ENCODE measurements at places on chromosomes 16 and 17.

DNA sequence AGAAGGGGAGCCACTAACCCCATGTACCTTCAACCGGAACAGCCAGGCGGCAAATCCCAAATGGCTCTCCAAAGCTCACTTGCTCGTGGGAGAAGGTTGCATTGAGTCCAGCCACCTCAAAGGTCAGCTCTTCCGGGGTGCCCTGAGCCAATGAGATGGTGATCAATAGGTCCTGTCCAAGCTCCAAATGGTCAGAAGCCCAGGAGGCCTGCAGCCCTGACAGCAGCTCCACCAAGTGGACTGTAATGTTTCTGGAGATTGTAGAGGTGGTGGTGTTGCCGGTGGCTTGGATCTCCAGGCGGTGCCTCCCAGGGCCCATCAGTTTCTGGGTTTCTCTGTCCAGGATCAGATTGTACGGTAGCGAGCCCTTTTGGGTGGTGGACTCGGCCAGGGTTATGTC is 39.9 kb upstream of the BCO1 start:
- no peak for DNase-seq

- DNase-seq, result no peak
These were observed 10.3 kb downstream of the CCL18 start for GRCh38 chr17:36074365-36074764.

- DNase-seq, result no peak
These were observed 25.6 kb downstream of the MRM3 start for GRCh38 chr17:807523-808294.

GRCh38 chr16:67190041-67190440 is at the start of gene EXOC3L1:
Gene EXOC3L1 (minus strand): TSS chr16:67190136. CDS start chr16:67189676, 460 bp downstream.
- no peak for DNase-seq

DNA sequence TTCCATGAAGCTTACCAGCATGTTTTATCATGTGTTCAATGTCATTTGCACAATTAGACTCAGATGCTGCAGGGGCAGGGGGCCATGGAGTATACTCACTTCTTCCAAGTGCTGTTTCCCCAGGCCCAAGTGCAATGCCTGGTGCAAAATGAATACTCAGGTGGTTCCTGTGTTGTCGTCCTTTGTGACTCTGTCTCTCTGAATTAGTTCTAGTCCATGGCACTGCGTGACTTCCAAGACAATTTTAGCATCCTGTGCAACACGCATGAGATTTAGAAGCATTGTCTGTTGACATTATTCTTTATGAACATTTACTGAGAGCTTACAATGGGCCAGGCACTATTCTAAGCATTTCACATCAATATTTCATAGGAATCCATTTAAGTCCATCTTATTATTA is 769.7 kb upstream of the RBFOX1 start:
- no peak for DNase-seq

- DNase-seq, result no peak
These were observed 16.1 kb upstream of the NUP93 start for GRCh38 chr16:56713794-56714193.

DNA sequence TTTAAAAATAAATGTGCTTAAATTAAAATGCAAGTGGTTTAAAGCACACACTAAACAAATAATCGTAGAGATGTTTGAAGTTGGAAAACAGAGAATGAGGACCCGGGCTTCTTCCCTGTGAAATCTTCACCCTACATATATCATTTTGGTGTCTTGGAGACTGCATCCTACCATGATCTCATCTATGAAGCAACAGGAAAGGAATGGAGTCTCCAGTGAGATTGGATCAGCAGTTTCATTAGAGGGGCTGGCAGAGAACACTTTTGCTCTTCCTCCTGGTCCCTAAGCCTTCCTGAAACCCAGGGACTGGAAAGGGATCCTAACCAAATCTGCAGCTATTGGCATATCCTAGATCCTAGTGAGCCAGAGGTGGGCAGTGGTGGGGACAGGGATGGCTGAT is 85.0 kb downstream of the GRIN2A start:
- DNase-seq, result no peak

DNA sequence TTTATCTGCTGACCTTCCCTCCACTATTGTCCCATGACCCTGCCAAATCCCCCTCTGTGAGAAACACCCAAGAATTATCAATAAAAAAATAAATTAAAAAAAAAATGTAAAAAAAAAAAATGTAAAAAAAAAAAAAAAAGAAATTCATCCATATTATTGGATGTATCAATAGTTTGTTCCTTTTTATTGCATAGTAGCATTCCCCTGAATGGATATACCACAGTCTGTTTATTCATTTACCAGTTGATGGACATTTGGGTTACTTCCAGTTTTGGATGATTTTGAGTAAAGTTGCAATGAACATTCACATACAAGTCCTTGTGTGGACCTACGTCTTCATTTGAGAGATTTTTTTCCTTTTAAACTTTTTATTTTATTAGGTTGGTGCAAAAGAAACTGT is 94.0 kb downstream of the PITPNC1 start:
- DNase-seq, result no peak

- DNase-seq, result no peak
These were observed 29.0 kb upstream of the CLEC18B start for GRCh38 chr16:74450236-74450635.

- DNase-seq, result peak; percentile 56
These were observed 24.6 kb downstream of the TBCD start for GRCh38 chr17:82776454-82776853.

GRCh38 chr17:10116267-10116666 is 82.1 kb downstream of the GAS7 start:
- no peak for DNase-seq

GRCh38 chr17:75459246-75459589 is 2.8 kb downstream of the TMEM94 start:
- DNase-seq, result no peak

DNA sequence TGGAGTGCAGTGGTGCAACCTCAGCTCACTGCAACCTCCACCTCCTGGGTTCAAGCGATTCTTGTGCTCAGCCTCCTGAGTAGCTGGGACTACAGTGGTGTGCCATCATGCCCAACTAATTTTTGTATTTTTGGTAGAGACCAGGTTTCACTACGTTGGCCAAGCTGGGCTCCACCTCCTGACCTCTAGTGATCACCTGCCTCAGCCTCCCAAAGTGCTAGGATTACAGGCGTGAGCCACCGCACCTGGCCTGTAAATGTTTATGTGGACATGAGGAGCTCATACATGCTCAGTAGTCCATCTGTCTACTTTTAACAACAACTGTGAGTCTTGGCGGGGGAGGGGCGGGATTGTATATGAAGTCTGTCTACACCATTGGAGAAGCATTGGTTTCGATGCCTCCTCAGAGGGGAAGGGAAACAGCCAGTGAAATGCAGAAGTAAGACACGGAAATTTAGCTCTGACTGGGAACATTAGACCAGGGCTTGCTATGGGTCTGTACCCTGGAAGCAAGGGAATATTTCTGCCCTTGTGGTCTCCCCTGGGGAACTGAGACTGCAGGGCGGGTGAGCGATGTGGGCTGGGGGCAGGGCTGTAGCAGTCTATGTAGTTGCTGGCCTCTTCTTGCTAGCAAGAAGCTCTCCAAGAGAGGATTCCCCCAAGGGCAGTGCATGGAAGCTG is 9.3 kb downstream of the NUBP1 start:
- peak; percentile 86 for DNase-seq

DNA sequence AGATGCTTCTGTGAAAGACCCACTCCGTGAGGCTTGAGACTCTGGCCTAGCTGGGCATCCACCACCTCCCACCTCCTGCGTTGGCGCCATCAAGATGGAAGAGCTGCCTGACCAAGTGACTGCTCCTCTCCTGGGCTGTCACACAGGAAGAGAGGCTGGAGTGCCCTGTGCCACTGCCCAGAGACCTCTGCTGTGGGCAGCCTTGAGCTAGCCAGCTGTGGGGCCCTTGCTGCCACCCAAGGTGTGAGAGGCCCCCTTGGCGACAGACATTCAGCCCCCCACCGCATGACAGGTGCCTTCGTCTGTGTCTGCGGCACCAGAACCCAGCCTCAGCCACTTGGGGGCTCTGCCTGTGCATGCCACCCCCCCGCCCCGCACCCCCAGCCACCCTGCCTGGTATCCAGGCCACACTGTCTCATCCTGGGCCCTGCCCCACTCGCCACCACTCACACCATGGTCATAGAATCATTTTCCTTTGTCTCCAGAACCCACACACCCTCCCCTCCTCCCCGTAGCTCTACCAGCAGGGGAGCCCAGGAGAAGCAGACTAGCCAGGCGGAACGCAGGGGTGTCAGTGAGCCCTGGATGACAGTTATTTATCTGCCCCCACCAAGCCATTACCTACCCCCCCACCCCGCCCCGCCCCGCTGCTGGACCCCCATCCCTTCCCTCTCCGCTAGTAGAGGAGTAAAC is 120.9 kb upstream of the LHX1 start:
- no peak for DNase-seq

- DNase-seq, result no peak
These were observed 150.4 kb downstream of the SPECC1 start for GRCh38 chr17:20159406-20160069.

DNA sequence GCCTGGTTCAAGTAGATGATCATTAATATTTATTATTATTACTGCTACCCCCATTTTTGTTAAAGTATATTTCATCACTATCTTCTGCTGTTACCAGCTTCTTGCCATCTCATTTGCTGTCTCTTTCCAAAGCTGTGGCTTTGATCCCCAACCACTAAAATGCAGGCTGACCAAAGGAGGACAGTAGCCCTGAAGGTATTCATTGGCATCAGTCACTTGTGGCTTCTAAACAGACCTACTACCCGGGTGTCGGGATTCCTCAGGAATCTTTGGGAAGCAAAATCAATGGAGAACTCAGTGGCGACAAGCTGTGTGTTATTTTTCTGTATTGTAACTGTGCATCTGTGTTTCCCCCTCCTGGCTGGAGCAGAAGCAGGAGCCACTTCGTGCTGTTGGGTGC is 379.2 kb upstream of the ERCC4 start:
- DNase-seq, result no peak

GRCh38 chr16:30887927-30888326 is 6.0 kb downstream of the BCL7C start:
- DNase-seq, result no peak

DNA sequence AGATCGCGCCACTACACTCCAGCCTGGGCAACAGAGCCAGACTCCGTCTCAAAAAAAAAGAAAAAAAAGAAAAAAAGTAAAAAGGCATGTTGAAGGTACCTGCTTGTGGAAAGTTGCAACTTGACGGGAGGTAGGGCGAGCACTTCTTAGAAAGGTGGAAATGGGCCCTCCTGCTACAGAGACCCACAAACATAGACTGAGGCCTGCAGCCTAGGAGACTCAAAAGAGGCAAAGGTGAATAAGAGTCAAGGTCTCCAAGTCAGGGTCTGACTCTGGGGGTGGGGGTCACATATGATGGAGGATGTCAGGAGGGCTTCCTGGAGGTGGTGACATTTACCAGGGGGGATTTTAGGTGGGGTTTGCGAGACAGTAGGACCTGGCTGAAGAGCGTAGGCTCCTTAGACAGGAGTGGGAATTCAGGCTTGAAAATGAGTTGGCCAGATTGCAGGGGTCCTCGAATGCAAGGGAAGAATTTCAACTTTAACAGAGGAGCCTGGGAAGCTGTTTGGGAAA is 303.0 kb downstream of the SEC14L1 start:
- DNase-seq, result no peak

DNA sequence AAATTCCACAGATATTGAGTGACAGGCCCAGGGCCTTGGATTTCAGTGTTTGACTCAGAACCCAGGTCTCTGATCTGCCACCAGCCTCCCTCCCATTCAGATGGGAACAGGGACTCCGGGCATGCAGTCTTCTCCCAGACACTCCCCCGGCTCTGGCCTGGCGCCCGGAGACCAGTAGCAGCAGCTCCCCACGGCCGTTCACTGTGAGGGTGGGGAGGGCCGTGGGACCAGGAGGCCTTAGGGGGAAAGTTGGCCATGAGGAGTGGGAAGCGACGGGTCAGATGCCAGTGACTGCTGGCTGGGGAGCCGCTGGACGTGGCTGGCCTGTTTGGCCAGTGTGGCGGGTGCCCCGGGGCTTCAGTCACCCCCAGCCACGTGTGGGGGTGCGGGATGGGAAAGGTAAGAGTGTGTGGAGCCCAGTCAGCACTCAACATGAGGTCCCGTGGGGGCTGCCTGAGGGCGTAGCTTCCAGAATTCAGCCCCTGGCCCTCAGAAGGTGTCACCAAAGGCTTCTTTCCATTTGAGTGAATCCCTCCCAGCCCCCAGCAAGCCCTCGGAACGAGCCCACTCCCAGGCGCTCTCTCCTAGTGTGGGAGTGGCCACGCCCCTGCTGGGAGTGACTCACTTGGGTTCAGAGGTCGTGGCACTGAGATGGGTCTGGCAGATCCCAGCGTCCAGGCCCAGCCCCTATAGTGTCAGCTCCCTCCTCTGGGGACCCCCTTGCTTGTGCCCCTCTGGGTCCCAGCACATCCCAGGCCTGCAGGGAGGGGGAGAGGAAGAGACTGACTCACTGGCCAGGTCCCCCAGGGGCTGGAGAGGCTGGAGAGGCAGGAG is 309.4 kb downstream of the SEC14L1 start:
- no peak for DNase-seq

DNA sequence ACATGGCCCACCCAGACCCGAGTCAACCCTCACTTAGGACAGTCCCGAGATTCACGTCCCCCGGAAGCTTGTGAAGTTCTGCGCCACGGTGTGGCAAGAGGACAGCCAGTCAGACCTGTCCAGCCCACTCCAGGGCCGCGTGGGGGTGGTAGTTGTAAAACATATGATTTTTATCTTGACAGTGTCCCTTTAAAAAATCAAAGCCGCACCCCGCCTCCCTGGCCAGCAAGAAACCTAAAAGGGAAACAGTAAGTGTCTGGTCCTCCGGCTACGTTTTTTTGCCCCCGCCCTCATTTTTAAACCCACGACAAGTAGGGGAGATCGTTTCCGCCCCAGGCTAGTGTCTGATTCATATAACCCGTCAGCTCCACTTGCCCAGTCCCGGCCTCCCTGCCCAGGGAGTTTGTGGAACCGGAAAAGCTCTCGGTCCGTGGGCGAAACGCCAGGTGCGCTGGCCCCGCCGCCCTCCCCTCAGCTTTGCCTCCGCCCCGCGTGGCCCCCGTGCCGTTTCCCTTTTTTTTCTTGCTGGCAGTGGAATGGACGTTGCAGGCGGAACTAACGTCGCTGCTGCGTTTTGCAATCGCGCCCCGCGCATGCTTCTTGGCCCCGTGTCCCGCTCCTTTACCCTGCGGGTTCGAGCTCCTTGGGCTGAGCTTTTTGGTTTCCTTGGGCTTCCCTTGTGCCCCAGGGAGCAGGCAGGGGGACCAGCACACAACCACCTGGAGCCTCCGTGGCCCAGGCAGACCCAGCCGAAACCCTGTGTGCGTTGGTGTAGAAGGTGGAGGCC is 13.3 kb upstream of the NUDT16L1 start:
- no peak for DNase-seq

DNA sequence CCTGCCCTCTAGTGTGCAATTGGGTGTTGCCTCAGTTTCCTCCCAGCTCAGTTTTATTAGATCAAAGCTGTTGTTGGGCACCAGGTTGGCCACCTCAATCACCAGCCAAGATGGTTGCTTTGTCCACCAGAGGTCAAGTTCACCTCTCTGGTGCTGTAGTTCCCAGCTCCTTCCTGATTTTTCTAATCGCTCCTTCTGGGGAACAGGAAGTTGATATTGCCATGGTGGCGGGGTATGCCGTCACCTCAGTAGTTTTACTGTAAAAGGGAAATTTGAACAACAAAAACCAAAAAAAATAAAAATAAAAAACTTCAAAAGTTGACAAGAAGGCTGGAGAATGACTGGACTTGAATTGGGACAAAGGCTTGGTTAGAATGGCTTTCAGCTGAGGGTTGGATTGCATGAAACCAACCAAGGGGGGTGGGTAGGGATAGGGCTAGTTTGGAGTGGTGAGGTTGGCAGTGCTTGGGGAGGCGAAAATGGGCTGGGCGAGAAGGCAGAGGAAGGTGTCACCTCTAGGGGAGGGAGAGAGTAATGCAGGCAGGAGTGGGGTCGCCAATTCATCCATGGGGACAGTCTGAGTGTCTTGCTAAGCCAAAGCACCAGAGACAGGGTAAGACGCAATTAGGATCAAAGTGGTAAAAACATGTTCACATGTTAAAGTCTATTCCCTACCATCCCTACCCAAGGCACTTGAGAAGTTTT is 6.2 kb downstream of the EFNB3 start:
- DNase-seq, result no peak

Measured in B cell (primary cell).